Activated CD8-positive, alpha-beta memory T cell treated with anti-CD3 and anti-CD28 coated beads for 24 hours (primary cell): ENCODE measurements at places on chromosomes 3 and 15.
A peak's percentile ranks its signal among the peaks of the same experiment; 100 is the strongest.

DNA sequence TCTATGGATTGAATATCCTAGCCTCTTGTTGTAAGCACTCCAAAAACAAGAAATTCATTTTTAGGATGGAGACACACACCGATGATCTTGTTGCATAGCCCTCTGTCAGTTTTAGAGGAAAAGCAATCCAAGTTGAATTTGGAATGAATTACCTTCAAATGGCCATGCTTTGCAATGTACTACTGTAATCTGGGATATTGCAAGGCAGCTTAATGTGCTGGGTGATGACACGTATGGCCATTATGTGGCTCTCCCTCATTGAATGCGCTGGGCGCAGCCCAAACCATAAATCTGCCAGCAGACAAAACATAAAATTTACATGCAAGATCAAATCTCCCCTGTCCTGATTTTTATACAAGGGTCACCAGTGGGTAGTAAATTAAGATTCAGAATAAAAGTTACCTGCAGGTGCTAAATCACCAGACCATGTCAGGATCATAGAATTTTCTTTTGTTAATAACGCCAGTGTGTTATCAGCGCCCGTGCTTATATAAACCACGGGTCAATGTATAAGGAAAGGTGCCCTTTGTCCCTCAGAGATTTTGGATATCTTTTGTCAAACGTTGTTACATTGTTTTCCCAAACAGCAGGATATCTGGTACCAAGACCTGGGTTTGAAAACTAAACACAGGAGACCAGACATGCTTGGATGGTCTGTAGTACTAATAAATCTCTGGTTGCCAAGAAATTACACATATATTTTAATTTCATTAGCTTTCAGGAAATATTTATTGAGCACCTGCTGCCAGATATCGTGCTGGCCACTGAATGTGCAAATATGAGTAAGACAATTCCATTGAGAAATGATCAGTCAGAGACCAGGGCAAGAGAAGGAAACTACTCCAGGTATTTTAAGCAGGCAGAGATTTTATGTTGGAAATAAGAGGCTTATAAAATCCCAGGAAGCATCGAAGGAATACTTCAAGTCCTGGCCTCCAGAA is 237.1 kb downstream of the EBLN2 start:
- DNase-seq: no peak

DNA sequence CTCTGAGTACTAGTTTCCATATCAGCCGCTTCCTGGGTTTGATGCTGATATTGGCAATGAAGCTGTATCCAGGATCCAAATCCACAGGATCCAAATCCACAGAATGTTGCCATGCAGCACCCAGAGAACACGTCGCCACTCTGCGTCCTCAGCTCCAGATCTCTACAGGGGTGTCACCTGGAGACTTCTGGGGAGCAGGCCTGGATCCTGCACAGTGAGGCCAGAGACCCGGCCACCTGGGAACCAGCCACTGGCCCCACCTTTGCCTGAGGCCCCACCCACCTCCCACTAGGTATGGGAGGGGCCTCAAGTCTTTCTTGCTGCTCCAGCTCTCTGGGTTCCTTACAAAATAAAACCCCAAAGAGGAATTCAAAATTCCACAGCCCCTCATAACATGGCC is 123.9 kb downstream of the LRRK1 start:
- peak; percentile 5 for DNase-seq

DNA sequence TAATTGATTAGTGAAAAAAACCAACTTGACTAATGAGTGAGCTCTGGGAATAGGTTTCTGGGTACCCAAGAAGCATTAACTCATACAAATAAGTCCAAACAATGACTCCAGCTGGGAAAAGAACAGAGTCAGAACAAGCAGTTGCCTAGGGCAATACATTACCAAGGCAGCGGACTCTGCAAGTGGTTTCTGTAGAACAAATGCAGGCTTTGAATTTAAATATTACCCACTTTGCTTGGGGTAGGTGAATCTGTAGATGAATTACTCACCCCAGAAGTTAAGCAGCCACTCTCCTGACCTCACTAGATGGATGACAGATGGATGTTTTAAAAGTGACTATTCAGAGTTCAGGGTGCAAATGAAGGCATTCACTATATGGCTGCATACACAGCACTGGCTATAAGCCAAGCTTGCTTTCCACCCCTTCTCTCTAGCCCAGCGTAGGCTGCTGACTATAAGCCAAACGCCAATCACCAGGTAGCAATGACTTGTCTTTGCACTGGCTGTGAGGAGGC is 73.1 kb upstream of the BHLHE40 start:
- DNase-seq: no peak

DNA sequence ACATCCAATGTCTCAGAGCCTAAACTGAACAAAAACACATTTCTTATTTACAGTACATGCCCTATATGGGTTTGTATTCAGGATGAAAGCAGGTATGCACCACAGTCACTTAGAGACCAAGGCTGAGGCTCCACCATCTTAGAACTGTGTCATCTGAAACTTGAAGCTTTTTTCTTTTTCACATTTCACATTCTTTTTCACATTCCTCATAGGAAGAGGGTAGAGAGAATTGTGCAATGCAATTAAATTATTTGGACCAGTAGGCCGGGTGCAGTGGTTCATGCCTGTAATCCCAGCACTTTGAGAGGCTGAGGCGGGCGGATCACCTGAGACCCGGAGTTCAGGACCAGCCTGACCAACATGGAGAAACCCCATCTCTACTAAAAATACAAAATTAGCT is 591.0 kb downstream of the MECOM start:
- no peak for DNase-seq

GRCh38 chr15:41331833-41332193 is 578 bp downstream of the OIP5 start:
- no peak for DNase-seq

DNA sequence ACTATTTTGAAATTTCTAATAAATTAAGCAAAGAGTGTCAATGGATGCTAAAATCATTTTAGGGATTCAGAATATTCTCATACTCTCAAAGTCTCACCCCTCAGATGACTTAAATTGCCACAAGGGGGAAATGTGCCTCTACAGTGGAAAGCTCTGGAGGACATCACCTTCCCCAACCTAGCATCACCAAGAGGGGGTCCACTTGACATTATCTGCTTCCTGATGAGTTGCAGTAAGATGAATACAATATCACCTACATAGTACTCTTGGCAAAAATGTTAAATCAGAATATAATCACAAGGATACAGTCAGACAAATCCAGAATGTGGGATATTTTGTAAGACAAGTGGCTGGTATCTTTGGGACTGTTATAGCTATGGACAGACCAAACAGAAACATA is 290.1 kb downstream of the MFSD1 start:
- no peak for DNase-seq

GRCh38 chr3:73687106-73688004 is 62.6 kb upstream of the PDZRN3 start:
- DNase-seq: no peak

- no peak for DNase-seq
These were observed 6.6 kb downstream of the CDCP1 start for GRCh38 chr3:45139372-45140140.

GRCh38 chr3:3180456-3180855 is 965 bp upstream of the CRBN start:
- DNase-seq: no peak

GRCh38 chr15:96340348-96340597 is 9.8 kb downstream of the NR2F2 start:
- no peak for DNase-seq

DNA sequence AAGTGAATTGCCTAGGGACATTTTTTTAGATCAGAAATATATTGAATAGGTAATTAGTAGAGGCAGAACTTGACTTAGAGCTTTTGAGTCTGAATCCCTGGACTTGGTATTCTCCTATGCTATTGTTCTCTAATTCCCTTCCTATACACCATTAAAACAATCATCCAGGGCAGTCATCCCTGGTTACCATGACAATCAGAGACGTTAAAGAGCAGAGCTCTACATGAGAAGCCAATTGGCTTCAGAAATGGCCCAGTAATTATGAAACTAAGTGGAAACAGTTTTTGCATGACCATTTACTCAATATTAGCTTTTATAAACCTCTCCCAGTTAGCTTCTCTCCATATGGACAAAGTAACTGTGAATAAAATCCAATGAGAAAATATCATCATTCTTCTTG is 182.1 kb upstream of the TP63 start:
- no peak for DNase-seq

- no peak for DNase-seq
These were observed 2.5 kb downstream of the DLG1 start for GRCh38 chr3:197295871-197296270.

DNA sequence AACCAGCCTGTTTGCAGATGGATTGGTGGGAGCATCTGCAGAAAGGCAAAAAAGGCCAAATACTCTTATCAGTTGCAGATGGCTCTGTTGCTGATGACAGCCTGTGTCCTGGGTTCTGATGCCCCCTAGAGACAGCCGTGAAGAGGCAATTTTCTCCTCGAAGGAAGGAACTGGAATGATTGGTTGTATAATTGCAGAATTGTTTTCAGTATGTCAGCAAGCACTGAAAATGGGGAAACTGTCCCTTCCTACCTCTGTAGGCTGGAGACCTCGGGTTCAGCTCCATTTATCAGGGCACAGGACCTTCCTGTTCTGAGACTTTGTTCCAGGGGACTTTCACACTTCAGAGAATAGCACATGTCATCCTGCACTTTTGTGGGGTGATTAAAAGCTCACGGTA is 103.0 kb downstream of the PGPEP1L start:
- DNase-seq: no peak

- DNase-seq: peak; percentile 32
These were observed 59.0 kb downstream of the APBA2 start for GRCh38 chr15:28944696-28945300.

- DNase-seq: no peak
These were observed 62.6 kb downstream of the SMAD3 start for GRCh38 chr15:67127965-67128364.

- no peak for DNase-seq
These were observed 102.4 kb upstream of the HACD2 start for GRCh38 chr3:123687286-123687685.

DNA sequence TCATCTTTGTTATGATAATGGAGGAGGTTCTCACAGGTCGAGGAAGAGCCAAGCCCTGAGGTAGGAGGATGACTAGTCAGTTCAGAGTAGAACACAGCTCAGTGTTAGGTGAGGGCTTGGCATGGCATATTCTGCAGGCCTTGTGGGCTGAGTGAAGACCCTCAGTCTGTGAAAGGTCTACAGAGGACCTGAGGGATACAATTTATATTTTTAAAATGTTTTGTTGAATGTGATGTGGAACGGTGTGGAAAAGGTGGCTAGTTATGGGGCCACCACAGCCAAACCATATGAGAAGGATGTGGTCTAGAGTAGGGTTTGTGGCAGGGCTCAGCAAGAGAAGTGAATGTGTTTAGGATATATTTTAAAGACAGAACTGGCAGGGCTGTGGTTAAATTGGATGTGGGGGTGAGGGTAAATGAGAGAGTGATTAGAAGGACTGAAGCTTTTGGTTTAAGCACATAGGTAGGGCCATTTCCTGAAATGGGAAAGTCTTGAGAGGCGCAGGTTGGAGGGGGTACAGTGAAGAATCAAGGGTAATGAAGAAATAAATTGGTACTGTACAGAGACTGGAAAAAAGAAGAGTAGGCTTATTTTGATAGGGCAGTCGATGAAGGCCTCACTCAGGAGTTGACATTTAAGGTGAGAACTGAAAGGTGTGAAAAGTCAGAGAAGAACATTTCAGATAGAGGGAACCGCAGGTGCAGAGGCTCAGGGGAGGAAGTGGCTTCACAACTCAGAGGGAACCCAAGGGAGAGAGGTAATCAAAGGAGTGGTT is 60.5 kb downstream of the SPTSSB start:
- peak; percentile 67 for DNase-seq

- DNase-seq: no peak
These were observed 13.3 kb downstream of the ZNF280D start for GRCh38 chr15:56719774-56720555.

DNA sequence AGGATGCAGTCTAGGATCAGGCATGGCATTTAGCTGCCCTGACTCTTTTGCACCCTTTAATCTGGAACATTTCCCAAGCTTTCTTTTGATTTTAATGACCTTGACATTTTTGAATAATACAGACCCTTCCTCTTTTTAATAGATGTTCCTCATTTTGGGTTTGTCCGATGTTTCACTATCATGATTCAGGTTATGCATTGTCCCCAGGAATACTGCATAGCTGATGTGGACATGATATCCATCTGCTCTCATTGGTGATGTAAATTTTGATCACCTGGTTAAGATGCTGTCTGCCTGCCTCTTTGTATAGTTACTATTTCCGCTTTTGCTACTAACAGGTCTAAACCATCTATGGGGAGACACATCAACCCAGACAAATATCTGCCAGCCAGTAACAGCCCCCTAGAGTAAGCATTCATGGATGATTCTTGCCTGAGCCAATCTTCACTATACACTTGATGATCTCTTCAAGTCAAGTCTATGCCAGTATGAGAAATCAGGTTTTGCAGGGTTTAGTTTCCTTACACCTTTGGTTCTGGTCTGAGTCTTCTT is 50.6 kb upstream of the ULK4 start:
- DNase-seq: no peak

DNA sequence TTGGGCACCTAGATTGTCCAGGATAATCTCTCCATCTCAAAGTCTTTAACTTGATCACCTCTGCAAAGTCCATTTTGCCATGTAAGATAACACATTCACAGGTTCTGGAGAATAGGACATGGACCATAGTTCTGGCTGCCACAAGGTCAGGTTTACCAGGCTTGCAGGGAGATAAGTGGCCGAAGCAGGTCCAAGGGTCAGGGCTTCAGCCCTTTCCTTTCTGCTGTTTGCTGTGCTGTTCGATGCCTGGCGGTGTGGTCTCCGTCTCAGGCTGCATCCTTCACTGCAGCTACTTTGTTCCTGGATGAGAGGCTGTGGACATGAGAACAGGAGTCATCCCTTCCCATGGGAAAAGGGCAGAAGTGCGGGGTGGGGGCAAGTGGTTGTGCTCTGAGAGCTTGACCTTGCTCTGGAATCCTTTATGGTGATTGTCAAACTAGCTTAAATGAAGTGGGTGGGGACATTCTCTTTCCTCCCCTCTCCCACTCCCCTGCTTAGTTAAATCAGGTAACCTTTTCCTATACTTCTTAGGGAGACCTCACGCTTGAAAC is 320.2 kb upstream of the C2CD4B start:
- DNase-seq: no peak

DNA sequence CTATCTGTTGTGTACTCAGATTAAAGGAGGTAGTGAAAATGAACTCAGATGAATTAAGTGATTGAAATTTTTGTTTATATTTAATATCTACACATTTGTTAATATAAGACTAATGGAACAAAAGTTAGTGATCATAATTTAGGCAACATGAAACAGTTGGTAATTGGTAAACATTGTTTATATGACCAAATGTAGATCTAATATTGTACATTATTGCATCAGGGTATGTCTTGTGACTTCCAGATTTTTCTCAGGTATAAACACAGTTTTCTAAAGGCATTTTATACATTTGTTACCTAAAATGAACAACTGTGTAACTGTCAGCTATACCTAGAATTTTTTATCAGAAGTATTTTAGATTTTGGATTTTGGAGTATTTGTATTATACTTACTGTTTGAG is 14.8 kb downstream of the GMPS start:
- DNase-seq: no peak
